ENCODE measurements at places on chromosomes 7 and 10. TPM values are rescaled to one million over a fixed set of nuclear protein-coding genes. Genes with fewer than 3 reads are reported as not detected.

DNA sequence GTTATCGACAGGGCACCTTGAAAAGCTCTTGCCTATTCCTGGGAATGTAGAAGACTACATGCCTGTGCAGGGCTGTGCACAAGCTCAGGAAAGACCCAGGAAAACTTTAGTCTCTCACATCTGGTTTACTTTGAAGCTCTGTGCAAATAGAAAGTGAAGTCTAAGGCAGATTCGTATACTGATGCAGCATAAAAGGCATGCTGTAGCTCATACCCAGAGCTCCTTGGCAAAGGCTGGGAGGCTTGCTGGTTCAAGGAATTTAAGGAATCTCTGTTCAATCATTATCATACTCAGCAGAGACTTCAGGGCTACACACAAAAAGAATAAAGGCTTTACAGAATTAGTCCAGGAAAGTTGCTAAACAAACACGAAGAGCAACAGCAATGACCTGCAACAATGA lies 192.0 kb downstream of the OTUD1 start:
- no peak for DNase-seq

The COL28A1 gene
- total RNA-seq: not detected

DNA sequence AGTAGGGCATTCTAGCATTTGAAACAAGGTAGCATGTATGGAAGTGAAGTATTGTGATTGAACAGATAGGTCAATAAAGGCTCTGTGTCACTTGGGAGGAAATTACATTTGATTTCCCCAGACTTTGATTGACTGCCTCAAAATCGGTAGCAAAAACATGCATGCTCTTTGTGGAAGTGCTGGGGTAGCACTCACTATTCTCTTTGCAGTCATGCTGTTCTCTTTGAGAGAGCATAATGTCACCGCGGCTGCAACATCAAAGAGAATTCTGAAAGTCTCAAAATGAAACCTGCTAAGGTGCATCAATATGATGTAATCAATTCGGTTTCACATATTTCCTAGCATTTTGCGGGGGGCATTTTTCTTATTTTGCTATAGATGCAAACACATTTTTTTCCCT lies 64.2 kb downstream of the ARMC3 start:
- no peak for DNase-seq

GRCh38 chr10:132579027-132579859 lies 41.7 kb downstream of the INPP5A start:
- DNase-seq: no peak

- DNase-seq: no peak
Observed at GRCh38 chr10:79239924-79240581, 107.2 kb upstream of the PPIF start.

GRCh38 chr10:46541017-46541661 lies 15.3 kb downstream of the GPRIN2 start:
- DNase-seq: no peak

DNA sequence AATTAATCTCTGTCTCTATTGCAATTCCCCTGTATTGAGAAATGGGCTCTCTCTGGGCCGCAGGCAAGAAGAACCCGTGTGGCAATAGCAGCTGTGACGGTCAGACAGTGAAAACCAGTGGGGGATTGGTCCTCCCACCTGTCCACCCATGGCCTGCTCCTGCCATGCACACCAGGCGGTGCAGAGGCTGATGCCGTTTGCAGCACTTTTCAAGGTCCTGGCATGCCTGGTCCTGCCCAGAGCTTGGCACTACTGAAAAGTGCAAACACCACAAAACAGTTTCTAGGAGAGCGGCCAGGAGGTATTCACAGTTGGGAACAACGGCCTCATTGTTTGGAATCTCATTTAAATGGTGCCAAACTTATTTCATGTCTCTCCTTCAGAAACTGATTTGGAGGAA lies 41.5 kb downstream of the PSPH start:
- no peak for DNase-seq

DNA sequence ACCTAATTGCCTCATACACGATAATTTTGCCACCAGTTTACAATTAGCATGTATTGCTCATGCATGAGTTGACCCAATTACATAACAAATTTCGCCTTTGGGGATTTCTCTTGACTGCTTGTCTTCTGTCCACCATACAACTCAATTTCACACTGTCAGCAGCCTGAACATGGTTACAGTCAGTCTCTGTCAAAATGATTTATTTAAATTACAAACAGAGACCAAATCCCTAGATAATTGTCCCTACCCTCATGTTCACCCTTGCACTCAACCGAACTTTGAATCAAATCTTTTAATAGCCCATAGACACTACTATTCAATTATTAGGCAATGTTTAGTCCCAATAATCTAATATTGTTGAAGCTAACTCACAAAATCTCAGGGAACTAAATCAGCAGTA lies 59.7 kb upstream of the NEBL start:
- no peak for DNase-seq

DNA sequence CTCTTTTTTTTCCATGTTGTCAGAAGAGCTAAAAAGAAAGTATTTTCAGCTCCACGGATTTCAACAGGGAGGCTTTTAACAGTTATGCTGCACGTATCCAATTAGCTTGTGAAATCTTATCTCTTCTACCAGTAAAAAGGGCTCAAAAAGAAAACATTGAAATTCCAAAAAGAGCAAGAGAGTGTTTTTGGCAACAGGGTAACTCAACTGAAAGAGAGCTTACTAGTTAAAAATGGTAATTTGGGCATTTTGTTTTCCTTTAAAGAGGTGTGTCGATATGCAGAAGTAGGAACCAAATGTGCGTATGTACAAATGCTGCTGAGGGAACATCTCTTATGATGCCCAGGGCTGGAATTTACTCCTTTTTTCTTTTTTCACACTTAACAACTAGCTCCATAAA lies 292.8 kb downstream of the PRKG1 start:
- no peak for DNase-seq

DNA sequence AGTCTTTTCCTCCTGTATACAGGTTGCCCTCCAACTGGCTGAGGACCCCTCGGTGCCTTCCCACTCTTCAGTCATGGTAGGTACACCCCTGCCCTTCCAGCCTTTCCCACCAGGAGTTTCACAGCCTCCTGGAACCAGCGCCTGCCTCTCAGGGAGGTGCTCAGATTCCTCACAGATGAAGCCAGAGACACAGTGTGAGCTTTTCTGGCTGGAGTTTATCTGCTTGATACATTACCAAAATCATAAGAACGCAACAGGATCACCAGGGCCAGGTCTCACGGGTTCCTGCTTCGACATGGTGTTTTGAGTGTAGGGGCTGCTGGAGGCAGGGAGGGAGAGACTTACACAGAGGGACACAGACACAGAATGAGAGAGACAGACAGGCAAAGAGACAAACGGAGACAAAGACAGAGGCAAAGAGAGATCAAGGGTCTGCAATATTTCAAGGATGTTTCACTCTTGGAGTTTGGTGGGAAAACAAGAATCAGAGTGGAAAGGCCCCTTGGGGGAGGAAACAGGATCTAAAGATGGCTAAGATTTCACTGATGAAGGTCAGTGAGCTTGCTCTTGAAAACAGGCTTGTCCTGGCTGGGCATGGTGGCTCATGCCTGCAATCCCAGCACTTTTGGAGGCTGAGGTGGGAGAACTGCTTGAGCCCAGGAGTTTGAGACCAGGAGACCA lies 6.5 kb upstream of the INMT start:
- DNase-seq: no peak

GRCh38 chr10:1404323-1405260 lies 332.7 kb downstream of the ADARB2 start:
- DNase-seq: no peak

DNA sequence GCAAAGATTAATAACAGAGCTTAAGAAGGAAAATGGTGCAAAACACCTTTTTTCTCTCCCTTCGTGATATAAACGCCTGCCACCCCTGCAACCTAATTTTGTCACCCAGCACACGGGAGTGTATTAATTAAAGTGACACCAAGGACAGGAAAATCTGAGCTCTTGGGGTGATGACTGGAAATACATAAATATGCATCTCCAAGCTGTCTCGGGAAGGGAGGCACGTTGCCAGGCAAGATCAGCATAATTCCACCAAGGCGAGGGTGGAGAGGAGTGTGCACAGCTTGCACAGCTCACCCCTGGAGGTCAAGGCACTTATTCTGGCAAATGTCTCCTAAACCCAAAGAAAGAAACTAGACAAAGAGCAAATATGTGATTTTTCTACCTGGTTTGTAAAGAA lies 700.9 kb downstream of the GRID1 start:
- DNase-seq: no peak

- DNase-seq: peak; percentile 80
Observed at GRCh38 chr7:155198196-155198892, 99.3 kb upstream of the INSIG1 start.

DNA sequence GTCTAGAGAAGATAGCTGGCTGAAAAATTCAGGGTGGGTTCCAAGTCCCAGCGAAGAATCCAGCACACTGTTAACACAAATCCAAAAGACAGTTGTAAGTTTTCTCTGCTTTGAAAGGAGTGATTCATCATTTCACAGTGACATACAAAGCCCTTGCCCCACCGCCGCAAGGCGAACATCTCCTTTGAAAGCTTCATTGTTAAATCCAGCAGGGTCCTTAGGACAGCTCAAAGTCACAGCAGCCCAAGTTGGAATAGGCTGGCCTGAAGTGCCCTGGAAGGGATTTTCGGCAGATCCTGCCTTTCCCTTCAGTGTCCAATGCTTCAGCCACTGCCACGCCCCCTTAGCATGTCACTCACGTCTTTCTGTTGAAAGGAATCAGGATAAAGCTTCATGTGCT lies 526.1 kb downstream of the CALN1 start:
- DNase-seq: peak; percentile 37

DNA sequence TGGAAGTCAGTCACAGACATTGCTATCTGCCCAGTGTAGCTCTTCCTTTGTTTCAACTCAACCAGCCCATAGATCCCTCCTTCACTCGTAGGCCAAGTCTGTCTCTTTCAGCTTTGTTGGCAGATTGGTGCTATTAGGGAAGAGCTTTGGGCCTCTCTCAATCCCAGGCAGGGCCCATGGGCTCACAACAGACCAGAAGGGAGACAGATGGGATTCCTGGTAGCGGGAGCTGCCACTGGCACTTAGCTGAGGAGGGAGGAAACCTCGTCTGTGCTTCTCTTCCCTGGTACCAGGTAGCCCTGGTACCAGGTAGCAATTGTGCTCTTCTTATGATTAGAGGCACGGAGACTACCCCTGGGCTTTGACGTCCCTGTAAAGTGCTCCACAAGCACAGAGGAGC lies 592.0 kb downstream of the TYW1 start:
- no peak for DNase-seq

DNA sequence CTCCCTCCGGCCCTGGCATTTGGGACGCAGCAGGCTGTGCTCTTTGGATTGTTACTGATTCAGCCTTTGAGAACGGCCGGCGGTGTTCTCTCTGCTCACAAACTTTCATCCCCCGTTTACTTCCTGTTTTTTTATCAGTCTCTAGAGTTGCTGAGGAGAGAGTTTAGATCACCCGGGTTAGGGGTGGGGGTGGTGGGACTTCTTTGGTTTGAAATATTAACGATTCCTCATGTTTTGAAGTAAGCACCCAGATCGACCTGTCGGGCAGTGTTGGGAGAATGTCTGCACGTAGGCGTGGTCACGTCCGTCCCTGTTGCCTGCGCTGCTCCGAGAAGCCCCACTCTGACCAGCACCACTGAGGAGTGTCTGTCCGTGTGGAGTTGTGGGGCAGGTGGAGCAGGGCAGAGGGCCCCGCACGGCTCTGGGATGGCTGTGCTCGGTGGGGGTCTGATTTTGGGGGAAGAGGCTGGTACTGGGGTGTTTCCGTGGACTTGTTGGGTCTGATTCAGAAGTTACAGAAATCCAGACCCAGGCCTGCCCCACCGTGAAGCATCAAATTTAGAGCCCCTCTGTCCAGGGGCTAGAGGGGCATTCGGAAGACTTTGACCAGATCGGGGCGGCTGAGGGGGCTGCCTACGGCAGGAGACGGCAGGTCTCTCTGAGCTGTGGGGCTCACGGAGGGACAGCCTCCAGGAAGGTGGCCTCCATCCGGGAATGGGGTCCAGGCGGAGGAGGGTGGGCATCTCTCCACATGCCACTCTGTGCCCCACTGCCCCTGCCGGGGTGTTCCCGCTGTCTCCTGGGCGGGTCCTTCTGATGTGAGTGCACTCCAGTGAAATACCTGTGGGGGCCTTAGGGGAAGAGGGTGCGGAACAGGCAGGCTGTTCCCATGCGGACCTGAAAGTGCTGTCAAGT lies 7.4 kb downstream of the INPP5A start:
- no peak for DNase-seq

- DNase-seq: peak; percentile 95
Observed at GRCh38 chr10:14688606-14689005, 86.1 kb downstream of the FAM107B start.

- no peak for DNase-seq
Observed at GRCh38 chr7:124652237-124652636, 113.4 kb downstream of the GPR37 start.

DNA sequence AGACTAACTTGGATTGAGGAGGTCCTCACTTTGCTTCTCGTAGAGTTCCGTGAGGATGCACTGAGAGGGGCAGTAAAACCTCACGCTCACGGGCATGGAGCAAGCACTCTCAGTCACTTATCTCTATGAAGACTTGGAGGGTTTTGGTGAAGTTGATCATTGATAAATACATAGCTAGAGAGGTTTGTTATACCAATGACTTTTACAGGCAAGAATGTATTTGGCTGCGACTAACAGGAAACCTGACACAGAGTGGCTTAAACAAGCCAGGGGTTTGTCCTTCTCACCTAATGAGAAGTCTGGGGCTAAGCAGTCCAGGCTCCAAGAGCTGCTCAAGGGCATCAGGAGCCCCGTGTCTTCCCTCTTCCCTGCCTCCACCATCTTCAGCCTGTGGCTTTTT lies 6.1 kb downstream of the BICC1 start:
- no peak for DNase-seq

The SEMA4G gene
- 0.84 TPM for total RNA-seq

The CHST15 gene
- 36.4 TPM for total RNA-seq

The WEE2 gene
- total RNA-seq: not detected

DNA sequence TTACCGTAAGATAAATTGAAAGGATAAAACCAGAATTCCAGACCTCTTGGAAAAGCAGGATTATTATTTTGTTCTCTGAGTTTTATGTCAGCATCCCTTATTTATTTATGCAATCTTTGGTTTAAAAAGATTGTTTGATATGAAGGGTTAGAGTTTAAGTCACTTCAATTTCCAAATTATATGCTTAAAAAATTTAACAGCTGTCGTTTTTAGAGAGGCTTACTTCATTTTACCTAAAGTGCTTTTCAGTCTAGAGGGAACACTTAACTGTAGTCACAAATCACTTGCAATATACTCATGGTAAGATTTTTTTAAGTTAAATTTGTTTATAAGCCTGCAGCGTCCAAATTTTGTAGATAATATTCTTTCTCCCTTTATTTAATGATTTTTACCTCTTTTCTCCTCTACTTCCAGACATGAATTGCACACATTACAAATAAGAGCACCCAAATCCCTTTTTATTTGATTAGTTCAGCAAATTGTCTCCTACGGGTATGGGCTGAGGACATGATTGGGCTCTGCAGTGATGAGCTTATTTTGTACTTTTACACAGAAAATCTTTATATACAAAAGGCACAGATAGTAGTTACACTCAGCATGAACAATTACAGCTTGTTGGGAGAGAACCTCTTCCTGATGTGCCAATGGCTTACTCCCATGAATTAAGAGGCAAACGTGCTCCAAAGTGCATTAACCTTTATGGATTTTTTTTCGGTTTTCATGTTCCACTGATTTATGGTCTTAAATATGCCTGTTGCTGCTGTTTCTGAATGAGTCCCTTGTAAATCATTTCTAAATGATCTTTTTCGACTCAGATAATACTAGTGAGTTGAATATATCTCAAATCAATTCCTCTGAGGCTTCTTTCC lies 319.3 kb upstream of the LRGUK start:
- DNase-seq: no peak

GRCh38 chr10:780536-781524 lies 91.4 kb upstream of the DIP2C start:
- no peak for DNase-seq

Measured in RPMI7951 (cell line).